H1 (cell line): ENCODE measurements at places on chromosomes 4 and X. TPM values are rescaled to one million over a fixed set of nuclear protein-coding genes. Genes with fewer than 3 reads are reported as not detected.

- no peak for DNase-seq
These were observed 112.5 kb downstream of the SH3KBP1 start for GRCh38 chrX:19774905-19775304.

DNA sequence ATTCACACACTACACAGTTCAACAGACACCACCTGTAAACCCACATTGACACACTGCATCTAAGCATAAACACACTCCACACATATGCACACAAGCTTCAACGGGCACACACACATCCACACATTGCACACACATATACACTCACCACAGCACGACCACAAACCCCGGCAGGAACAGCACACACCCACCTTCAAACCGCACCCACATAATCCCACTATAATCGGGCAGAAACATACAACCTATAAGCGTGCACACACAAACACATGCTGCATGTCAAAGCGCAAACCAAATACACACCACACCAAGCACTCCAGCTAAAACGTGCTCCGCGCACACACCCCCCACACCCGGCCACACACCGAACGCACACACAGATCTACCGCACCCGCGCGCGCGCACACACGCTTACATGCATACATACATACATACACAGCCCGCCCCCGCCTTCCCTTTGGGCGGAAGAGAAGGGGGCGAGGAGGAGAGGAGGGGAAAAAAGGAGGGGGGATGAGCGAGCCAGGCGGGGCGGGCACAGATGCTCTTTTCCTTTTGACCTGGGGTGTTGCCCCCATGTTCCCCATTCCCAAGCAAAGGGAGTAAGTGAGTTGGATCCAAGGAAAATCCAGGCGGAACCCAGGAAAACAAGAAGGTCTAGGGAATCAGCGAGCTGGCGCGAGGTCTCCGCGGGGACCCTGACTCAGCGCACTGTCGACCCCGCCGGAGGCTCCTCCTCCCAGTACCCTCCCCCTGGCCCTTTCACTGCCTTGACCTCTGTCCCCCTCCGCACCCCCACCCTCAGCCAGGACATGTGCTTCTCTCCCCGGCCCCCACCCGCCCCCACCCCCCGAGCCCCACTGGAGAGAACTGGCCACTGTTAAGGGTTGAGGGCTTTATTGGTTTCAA is 9.9 kb downstream of the ARHGAP36 start:
- peak; percentile 55 for DNase-seq

GRCh38 chrX:148069759-148070503 is 88.8 kb downstream of the FMR1NB start:
- no peak for DNase-seq

DNA sequence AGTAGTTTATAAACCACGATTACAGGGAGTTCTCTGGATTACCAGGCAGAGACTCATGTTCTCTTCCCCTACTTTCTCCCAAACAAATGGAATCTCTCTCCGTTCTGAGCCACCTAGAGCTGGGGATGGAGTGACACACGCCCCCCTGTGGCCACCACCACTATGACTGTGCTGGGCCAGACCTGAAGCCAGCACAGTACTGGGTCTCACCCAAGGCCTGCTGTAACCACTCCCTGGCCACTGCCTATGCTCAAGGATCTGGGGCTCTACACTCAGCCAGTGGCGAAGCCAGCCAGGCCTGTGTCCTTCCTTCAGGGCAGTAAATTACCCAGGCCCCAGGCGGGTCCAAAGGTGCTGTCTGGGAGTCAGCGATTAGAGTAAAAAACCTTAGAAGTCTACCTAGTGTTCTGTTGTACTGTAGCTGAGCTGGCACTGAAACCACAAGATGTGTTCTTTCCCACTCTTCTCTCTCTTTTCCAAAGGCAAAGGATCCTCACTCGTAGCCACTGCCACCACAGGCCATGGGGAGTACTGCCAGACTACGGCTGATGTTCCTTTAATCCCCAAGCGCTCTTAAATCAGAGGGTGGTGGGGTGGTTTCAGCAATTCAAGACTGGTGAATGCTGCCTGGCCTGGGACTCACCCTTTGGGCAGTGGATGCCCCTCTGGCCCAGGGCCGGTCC is 412.2 kb upstream of the ARX start:
- no peak for DNase-seq

GPR82 gene
- total RNA-seq = not detected in 2 replicates

DNA sequence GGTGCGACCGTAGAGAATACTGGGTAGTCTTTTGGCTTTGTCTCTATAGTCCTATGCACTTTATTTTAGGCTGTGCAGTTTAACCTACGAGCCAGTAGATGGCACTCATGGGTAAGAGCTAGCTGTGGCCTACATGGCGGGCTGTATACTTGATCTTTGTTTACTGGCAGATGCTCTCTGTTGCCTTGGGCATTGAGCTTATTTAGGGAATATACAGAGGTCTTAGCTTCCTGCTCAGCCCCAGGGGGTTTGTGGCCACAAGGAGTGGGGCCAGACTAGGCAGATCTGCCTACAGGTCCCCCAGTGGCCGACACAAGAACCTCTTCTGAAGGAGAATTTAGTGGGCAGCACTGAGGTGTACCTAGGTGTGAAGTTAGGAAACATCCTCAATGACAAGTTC is 227.6 kb upstream of the HDX start:
- DNase-seq = no peak

GRCh38 chr4:189498457-189498856 is 442.2 kb upstream of the FRG1 start:
- no peak for DNase-seq

DNA sequence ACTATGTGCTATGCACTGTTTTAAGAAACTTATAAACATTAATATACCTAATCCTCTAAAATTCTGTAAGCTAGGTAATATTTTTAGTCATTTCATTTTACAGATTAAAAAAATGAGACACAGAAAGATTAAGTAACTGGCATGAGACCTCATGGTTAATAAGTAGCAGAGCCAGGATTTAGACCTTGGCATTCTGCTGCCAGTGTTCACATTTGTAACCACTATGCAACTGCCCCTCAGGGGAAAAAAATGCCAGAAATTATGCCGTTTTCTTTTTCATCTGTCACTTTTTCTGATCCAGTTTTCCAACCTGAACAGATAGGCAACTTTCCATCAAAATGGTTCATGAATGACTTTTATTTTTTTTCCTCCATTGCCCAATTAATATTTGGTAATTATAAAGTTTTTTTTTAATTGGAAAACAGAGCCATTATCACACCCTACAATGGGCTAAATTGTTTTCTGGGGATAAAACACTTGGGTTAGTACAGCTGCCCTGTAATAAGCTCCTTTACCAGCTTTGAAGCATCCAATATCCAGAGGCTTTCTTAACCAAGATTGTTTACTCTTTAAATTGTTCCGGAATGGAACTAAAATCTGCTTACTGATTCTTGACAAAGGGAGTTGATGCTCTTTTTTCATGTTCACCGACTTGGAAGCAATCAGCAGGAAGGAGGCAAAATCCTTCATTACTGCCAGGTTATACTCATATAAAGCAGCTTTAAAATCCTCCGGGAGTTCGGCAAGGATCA is 56.4 kb upstream of the DDX60 start:
- DNase-seq = no peak

DNA sequence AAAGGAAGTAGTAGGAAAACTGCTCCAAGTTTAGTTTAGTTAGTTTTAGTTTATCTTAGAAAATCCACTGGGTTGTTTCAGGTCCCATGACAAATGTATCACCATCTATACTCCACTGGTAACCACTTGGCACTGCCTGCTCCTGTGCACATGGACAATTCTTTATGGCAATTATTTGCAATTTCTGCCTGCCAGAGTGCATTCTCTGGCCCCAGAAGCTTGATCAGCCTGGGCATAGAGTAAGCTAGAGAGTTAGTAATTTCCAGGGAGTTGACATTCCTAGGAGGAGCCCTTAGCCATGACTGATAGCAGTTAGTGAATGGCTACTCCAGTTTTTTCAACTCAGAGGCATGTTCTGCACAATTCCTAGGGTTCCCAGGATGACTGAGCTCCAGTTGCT is 203.2 kb upstream of the FGF13 start:
- DNase-seq = no peak

DNA sequence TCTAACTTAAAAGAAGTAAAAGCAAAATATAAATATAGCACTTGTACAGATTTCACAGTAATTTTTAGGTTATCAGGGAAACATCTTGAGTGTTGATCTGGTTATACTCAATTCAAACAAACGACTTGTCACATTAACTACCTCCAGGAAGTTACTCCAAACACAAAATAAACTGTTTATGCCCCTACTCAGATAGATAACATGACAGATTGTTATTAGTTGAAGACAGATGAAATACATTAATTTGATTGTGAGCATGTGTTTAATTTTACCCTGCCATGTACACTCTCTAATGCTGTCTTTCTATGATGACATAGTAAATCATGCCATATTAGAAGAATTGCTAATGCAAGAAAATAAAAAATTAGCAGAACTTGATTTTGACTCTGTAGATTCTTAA is 88.0 kb downstream of the RAB28 start:
- no peak for DNase-seq

- no peak for DNase-seq
These were observed 100.7 kb upstream of the FAM9C start for GRCh38 chrX:13144927-13145655.

DNA sequence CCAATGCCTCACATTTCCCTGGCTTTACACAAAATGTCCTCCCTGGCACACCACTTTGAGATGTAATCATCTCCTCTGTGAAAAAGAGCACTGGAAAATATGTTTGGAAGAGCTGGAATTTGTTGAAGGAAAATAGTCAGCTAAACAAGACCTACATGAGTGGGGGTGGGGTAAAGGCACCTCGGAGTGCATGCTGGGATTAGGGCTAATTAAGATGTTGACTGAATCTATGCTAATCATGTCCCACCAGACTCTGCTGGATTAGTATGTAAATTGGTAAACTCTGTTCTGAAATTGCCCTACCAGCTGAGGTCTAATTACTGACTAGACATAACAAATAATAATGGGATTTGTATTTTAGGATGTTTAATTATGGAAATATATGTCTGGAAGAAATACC is 46.8 kb upstream of the MID1 start:
- no peak for DNase-seq

- no peak for DNase-seq
These were observed 45.5 kb downstream of the CLNK start for GRCh38 chr4:10639100-10639499.

- DNase-seq = no peak
These were observed 44.4 kb downstream of the UGT2A3 start for GRCh38 chr4:68907245-68907644.

- DNase-seq = no peak
These were observed 28.3 kb downstream of the ENOX2 start for GRCh38 chrX:130874751-130875150.

OTUD6A gene
- 0.17 TPM in 1 of 2 replicates, not detected in the other for total RNA-seq

DNA sequence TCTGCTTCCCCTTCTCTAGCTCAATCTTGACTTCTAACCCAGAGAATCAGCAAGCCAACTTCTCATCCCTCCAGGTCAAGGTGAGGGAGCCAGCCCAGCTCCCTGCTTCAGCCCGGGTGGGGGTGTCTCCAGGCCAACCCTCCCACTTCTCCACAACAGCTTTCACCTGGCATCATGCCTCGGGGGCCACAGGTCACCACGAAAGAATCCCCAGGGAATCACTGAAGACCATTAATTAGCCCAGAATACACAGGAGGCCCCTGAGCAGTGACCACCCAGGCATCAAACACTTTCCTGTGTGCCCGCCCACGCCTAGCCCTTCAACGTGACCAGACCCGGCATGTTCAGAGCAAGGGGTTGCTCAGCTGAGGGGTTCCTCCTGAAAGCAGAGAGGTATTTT is 646.7 kb downstream of the BCOR start:
- DNase-seq = no peak

GRCh38 chr4:72496119-72496518 is 72.9 kb downstream of the ADAMTS3 start:
- no peak for DNase-seq

DNA sequence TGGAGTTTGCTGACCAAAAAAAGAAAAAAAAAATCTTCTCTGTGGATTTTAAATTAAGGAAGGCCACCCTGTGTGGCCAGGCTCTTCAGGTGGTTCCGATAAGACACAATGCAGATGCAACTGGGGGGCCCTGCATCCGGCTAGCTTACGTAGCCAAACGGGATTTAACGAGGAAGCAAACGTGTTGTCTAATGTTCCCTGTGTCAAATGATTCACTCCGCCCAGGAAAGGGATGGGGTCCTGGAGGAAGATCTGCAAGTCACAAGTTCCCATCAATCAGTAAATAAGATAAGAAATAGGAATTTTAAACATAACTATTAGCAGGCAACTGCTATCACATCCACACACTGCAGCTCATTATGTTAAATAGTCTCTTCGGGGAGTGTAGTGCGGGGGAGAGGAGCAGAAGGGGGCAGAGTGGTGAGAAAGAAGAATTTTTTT is 216.4 kb upstream of the GYPA start:
- DNase-seq = no peak

GRCh38 chr4:63529581-63530337 is 879.5 kb downstream of the TECRL start:
- DNase-seq = no peak

GRCh38 chr4:137545461-137545861 is 13.2 kb upstream of the PCDH18 start:
- DNase-seq = no peak

F8A1 gene
- 26.8 and 30.2 TPM in 2 replicates for total RNA-seq
